ENCODE measurements at places on chromosomes 4 and X.

GRCh38 chrX:111869639-111870034 is 6.3 kb upstream of the TRPC5OS start:
- DNase-seq: no peak

GRCh38 chr4:9923195-9923812 is 98.0 kb downstream of the SLC2A9 start:
- no peak for DNase-seq

DNA sequence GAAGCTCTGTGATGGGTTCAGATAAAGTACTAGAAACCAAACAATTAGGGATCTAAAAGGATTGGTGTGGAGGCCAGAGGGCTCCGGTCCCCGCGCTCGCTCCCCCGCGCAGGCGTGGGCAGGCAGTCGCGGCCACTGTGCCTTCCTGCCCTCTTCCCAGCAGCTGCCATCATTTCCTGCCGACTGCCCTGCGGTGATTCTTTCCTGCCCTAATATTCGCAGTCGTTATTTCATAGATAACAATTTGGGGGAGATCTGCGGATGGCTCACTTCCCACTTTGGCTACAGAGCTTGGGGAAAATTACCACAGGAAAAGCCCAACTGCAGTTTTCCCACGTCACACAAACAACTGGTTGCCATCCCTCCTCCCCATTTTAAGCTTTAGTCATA is 2.2 kb downstream of the GRIA2 start:
- DNase-seq: no peak

- no peak for DNase-seq
These were observed 383.3 kb upstream of the ZFP42 start for GRCh38 chr4:187612301-187612700.

DNA sequence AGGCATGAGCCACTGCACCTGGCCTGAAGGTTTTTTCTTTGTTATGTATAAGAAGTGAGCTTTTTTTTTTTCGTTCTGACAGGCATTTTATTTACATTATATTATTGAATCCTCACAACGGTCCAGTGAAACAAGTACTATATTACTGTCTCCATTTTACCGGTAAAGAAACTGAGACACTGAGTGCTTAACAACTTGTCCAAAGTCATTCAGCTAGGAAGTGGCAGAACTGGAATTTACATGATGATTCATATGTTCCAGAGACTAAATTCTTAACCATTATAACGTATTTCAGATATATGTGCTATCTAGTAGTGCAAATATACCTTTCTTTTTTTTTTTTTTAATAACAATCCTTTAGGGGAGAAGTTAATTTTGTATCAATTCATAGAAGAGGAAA is 18.4 kb upstream of the SLC6A14 start:
- no peak for DNase-seq

- peak; percentile 52 for DNase-seq
These were observed 1.6 kb downstream of the REST start for GRCh38 chr4:56909086-56909894.

GRCh38 chr4:74441744-74442143 is 3.2 kb upstream of the AREG start:
- no peak for DNase-seq

DNA sequence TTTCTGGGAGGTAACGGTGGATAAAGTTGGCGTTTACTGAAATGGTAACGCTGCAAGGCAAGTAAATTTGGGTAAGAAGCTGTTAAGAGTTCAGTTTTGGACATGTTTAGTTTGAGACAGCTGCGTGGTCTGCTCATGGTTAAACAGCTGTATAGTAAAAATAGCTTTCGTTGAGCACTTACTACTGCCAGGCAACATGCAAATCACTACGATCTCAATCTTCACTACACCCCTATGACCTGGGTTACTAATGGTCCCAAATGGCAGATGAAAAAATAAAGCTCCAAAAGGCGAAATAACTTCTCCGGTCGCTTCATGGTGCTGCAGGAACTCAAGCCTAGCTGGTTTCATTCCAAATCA is 22.2 kb downstream of the FABP2 start:
- DNase-seq: peak; percentile 47

DNA sequence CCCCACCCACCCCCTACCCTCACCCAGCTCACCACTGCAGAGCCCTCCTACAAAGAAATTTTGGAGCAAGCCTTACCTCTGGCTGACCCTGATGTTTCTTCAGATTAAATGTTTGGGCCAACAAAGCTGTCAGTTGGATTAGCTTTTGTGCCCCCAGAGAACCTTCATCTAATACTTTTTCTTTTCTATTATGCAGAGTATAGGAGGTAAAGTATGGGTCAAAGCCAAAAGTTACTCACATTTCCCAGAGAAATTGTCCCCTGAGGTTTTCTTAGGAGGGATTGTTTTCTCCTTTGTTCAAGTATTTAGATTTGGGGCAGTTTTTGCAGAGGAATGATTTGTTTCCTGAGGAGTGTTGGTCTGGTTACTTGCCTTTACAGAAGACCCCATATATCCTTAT is 69.5 kb downstream of the AASDH start:
- no peak for DNase-seq

DNA sequence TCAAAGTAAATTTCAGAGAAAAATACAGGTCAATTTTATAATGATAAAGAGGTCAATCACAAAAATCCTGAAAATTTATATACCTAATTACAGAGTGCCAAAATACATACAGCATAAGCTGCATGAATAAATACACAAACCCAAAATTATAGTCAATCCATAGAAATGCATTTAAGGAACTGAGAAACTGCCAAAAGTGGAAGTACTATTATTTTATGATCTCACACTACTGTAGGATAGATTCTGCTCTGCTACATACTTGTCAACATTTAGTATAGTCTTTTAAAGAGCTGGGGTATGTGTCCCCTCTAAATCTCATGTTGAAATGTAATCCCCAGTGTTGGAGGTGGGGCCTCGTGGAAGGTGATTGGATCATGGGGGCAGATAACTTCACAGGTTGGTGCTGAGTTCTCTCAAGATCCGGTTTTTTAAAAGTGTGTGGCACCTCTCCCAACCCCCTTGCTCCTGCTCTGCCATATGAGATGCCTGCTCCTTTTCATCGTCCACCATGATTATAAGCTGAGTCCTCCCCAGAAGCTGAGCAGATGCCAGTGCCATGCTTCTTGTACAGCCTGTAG is 31.8 kb downstream of the CHIC2 start:
- no peak for DNase-seq

DNA sequence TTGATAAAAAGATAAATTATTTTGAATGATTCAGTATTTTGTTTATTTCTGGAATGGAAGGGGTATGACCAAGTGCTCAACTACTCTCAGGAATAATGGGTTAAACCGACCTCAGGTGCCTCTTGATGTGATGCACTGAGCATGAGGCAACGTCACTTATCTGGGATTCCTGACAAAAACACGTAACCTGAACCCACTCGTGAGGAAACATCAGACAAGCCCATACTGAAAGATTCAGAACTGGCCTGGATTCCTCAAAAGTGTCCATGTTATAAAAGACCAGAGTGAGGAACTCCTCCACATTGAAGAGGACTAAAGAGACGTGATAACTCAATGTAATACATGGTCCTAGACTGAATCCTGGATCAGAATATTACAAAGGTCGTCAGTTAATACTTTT is 144.0 kb downstream of the FNIP2 start:
- no peak for DNase-seq

- no peak for DNase-seq
These were observed 42.9 kb downstream of the AFF1 start for GRCh38 chr4:86977621-86978184.

GRCh38 chr4:148649652-148650331 is 207.6 kb upstream of the NR3C2 start:
- no peak for DNase-seq

- DNase-seq: no peak
These were observed 67.7 kb upstream of the SPANXN2 start for GRCh38 chrX:143788265-143788664.

GRCh38 chr4:140358281-140358680 is 15.2 kb upstream of the SCOC start:
- DNase-seq: no peak

DNA sequence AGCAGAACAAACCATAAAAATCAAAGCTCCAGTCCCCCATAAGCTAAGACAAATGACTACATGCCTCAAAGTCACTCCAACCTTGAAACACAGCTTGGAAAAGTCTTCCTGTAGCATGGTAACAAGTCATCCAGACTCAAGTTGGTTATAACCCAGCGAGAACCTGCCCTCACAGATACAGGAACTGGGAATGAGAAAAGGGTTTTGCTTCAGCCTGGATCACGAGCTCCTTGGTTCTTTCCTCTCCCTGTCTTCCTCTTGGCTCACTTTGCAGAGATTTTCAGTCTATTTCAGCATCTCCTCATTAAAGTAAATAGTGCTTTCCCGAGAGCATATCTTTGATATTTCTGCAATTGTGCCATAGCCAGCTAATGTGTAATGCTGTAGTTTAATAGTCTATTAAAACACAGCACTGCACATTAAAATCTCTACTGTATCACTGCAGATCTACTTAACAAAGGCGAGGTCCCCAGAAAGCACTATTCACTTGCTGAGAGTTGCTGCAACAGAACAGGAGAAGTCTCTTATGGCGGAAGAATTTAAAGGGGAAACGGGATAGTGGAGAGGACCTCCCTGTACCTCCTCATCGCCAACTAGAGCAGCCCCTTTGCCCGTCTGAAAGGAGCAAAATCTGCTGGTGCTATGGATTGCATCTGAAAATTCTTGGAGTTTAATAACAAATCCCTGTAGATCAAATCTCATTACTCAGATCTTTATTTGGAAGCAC is 249.3 kb upstream of the GATB start:
- no peak for DNase-seq

DNA sequence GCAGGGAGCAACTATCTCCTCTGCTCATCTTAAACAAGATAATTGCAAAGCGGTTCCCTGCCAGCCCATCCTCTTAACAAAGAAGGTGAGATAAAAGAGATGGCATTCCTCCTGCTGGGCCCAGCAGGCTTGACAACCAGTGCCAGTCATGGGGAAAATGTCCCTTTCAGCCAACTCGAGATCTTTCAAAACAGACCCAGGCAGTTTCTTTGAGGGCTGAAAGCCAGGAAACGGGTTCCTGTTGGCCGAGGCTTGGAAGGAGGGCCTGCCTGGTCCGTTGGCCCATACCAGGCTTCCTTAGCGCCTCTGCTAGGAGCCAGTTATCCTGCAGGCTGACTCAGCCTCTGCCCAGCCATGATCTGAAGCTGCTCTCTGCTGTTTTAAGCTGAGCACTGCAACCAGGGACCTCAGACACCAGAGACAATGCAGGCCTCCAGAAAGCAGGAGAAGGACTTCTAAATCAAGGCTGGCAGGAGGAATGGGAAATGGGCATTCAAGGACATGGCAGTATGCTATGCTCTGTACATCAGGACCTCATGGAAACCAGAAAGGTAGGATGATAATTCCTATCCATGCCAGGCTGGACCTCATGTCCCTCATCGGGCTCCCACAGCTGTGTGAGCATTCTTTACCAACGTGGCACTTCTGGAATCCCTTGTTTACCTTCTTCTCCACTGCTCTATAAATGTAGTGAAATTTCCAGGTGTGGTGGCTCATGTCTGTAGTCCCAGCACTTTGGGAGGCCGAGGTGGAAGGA is 42.4 kb upstream of the SLC2A9 start:
- no peak for DNase-seq

DNA sequence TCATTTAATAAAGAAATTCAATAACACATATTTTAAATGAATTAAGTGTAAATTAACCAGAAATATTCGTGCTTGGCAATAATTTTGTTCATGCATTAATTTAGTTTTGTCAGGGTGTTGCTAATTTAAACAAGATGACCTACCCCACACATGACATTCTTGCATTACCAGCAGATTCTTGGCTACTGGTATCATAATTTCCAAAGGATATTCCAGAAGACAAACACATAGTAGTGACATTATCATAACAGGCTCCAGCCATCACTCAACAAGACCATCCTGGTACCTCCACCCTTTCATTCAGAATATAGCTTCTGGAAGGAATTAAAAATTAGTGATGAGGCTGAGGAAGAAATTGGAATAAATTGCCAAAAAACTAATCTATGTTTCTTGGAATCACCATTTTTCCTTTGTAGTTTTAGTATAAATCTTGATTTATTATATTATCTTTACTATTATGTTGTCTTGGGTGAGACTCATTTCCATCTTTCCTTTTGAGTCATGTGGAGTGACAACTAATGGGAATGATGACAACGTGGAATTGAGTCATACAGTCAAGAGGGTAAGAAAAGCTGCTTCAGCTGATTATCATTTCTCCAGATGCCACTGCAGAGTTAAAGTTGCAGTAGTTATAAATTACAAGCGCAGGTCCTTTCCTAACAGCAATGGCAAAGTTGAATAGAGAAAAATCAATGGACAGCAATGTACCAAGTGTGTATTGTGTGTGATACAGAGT is 30.9 kb upstream of the HHIP start:
- no peak for DNase-seq

GRCh38 chr4:144819591-144819990 is 173.6 kb downstream of the HHIP start:
- DNase-seq: no peak

GRCh38 chrX:124506066-124506465 is 159.7 kb downstream of the SH2D1A start:
- no peak for DNase-seq

GRCh38 chr4:77065382-77065781 is 10.4 kb downstream of the CCNI start:
- no peak for DNase-seq

DNA sequence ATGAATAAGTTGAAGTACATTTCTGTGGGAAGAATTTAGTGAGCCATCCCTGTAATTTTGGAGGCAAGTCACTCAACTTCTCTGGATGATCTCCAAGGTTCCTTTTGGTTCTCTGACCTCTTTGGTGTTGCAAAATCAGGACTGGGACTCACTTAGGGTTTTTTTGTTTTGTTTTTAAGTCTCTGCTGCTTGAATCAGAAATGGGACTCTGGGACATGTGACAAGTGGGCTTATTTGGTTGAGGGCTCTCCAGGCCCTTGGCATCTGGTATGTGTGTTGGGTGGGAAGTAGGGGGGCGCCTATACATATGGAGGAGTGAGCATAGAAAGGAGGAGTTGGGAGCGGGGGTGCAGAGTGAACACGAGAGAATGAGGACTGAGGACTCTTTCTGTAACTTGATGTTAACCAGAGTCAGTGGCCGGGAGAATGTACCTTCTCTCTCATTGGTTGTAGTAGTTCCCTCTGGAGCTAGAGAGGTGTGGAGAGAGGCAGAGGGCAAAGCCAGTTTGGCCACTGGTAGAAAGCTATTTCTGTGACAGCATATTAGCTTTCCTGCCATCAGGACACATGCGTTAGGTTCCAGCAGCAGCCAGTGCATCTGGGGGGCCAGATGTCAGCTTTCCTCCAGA is 1.9 kb downstream of the ARHGAP10 start:
- DNase-seq: no peak
